HL-60 (cell line): ENCODE measurements at places on chromosomes 7 and 10.
A peak's percentile ranks its signal among the peaks of the same experiment; 100 is the strongest.

DNA sequence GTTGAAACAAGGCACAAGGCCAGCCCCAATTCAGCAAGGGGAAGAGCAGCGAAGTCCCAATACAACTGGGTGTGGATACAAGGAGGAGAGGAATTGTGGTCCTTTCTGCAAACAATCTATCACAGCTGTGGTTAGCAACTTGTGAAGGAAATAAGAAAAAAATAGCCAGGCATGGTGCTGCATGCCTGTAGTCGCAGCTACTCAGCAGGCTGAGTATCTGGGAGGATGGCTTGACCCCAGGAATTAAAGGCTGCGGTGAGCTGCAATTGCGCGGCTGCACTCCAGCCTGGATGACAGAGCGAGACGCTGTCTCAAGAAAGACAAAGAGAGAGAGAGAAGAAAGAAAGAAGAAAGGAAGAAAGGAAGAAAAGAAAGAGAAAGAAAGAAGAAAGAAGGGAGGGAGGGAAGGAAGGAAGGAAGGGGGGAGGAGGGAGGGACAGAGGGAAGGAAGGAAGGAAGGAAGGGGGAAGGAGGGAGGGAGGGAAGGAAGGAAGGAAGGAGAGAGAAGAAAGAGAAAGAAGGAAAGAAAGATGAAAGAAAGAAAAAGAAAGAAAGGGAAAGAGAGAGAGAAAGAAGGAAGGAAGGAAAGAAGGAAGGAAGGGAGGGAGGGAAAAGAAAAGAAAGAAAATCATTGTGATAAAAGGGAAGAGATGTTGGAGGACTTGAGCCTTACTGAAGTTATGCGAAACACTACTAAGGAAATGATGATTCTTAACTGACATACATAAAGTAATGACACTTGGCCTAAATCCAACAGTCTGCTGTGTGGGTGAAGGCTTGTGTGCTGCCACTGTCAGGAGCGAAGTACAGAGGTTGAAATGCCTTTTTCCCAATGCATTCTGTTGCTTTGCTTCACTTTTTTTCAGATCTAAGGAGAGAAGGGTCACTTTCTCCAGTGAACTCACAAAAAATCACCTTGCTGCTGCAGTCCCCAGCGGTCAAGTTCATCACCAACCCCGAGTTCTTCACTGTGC is 117.0 kb upstream of the STK17A start:
- DNase-seq: no peak

DNA sequence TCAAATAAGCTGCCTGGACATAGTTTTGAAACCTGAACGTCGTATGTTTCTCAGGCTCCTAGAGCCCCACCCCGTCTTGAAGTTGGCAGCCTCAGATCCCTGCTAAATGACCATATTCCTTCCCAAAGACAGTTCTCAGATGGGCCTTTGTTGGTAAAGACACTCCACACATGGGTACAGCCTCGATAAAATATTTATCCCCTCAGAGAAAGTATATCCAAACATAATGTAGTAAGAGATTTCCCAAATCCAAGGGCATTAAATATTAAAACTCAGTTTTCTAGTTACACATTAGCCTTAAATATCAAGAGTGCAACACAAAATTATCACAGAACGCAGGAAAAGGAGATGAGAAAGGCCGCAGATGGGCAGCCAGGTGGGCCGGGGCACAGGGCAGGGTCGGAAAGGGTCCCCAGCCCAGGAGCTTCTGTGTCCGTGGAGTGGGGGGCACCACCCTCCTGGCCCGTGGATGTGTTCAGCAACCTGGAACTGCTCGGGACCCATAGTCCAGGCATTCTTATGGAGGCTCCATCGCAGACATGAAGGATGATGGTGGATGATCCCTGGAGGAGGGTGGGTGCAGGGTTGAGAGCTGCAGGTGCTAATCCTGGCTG is 1.5 kb upstream of the CFAP46 start:
- no peak for DNase-seq

DNA sequence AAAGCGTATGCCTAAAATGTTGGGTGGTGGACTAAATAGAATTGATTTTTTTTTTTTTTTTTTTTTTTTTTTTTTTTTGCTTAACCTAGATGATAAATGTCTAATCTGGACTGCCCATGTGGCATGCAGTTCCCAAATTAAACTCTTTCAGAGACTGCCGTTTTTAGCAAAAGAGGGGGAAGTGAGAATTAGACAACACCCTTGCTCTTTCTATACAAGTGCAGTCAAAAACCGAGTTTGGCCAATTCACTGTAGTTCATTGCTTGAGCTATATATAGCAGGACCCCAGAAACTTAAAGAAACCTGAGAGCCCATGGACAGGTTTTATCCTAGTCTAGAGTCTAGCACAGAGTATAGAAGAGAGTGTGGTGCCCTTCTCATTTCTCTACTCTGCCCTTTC is 141.9 kb downstream of the GRM3 start:
- DNase-seq: no peak

- peak; percentile 83 for DNase-seq
These were observed 702 bp upstream of the KAZALD1 start for GRCh38 chr10:101060951-101061623.

- no peak for DNase-seq
These were observed 214.2 kb upstream of the ADO start for GRCh38 chr10:62590306-62590705.

DNA sequence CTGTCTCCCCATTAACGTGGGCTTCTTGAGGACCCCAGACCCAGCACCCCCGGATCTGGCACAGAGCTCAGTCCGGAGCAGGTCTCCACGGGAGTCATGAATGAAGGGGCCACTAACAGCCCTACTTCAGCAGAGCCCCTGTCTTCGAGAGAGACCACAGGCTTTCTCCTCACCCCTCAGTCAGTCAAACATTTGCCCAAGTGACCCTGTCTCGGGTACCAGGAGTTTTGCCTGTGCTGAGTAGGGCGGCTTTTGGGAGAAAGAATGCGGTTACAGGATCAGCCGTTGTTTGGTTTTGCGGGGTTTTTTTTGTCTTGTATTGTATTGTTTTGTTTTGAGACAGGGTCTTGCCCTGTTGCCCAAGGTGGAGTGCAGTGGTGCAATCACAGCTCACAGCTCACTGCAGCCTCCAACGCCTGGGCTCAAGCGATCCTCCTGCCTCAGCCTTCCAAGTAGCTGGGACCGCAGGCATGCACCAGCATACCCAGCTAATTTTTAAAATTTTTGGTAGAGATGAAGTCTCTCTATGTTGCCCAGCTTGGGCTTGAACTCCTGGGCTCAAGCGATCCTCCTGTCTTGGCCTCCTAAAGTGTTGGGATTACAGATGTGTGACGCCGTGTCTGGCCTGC is 16.5 kb downstream of the ADAP1 start:
- DNase-seq: no peak

- no peak for DNase-seq
These were observed 135.9 kb downstream of the ADARB2 start for GRCh38 chr10:1601406-1601805.

DNA sequence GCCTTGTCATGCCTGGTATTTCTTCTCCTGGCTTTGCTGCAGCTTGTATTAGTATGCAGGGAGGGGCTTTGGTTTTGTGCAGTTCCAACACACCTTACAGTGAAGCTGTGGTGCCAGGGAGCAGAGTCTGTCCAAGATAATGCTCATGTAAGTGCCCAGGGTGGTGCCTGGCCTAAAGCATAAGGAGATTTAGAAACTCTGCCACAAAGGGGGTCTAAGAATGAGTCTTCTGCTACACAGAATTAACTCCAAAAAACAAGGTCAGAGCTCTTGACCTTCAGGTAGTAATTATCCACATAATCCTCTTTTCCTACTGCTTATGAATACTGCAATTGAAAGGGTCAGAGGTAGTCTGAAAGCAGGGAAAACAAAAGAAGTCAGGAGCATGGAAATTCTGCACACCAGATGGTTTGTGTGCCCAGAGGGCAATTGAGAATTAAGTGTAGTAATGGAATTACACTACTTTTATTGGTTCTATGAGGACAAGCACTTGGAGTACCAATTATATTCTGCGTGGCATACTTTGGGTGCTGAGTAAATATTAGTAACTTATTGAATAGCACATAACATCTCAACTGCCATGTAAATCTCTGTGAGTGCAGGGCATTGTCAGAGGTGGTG is 121.5 kb downstream of the KAT6B start:
- no peak for DNase-seq

GRCh38 chr10:33032654-33033151 is 74.7 kb upstream of the ITGB1 start:
- no peak for DNase-seq

DNA sequence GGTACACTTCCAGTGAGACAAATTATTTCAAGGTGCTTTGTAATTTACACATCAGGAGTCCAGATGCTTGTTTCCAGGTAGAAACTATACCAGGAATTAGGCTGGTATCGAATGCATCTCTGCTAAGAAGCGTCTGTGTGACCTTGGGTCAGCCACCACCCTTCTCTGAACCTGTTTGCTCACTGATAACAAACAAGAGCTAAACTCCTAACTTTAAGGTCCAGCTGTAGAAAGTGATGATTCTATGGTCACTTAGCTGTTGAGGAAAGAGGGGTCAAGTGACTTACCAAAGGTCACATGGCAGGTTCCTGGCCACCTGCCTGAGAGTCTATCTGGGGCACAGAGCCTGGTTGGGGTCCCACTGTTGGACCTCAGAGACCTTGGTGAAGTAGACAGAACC is 95.4 kb downstream of the HIF1AN start:
- no peak for DNase-seq

DNA sequence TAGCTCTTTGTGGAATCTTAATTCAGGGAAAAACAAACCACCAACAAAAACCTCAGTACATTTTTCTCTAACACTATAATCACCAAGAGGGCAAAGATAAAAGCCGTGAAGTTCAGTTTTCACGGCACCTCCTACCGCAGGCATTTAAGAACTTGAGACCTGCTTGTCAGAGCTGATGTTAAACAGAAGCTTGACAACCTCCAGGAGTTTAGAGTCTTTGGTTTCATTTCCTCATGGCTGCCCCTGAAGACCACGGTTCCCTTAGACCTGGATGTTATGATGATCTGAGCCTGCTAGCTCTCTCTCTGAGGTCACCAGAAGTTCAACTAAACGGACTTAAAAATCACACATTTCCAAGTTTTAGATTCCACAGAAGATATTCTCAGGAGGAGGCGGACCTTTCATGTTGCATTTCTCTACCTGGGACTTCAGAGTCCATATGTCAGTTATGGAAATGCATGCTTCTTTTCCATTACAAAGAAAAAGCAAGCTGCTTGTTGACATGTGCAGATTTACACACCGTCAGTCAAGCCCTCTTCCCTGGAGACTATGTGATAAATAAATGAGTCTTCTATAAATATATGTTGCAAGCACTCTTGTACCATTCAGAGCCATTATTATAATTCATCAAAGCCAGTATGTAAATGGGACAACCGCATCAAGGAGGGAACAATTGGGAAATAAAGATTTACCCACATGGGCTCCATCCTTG is 258.0 kb downstream of the GFRA1 start:
- no peak for DNase-seq

DNA sequence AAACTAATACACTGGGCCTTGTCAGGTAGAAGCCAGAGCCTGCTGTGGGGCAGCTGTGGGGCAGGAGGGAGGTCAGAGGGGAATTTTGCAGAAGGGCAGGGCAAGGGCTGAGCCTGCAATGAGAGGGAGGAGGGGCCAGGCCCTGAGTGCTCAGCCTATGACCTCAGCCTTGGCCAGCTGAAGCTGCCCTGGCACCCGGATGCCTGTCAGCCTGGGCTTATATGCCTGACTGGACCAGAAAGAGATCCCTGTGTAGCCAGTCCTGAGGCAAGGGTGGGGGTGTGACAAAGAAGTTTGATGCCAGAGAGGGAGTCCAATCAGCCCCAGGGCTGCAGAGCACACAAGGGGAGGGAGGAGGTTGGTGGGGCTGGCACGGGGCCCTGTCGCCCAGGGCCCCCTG is 22.3 kb upstream of the PRRT4 start:
- no peak for DNase-seq

DNA sequence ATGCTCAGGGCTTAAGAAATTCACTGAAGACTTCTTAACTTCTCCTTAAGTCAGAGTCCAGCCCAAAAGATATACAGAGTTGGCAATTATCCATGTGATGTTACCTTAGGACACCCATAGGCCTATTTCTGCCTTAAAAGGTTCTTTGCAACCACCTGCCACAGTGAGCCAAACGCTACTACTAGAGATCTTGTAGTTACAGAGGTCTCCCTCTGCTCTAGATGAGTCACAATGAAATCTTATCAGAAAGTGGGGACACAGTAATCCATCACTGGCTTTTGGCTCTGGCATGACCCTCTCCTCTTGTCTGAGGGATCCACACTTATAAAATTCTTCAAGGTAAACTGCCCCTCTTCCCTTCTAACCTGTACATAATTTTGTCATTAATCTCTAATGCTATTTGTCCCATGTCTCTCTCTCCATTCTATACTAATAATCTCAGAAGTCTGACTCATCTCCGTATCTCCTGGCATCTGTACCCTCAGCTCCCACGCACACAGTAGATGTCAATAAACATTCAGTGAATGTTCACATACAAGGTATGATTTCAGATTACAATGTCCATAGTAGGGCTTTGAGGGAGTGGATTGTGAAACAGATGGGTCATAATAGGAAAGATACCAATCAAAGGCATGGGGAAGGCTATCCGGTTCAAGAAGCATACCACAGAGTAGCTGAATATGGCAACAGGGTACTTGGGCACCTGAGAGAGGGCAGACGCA is 112.1 kb downstream of the SGMS1 start:
- DNase-seq: no peak

DNA sequence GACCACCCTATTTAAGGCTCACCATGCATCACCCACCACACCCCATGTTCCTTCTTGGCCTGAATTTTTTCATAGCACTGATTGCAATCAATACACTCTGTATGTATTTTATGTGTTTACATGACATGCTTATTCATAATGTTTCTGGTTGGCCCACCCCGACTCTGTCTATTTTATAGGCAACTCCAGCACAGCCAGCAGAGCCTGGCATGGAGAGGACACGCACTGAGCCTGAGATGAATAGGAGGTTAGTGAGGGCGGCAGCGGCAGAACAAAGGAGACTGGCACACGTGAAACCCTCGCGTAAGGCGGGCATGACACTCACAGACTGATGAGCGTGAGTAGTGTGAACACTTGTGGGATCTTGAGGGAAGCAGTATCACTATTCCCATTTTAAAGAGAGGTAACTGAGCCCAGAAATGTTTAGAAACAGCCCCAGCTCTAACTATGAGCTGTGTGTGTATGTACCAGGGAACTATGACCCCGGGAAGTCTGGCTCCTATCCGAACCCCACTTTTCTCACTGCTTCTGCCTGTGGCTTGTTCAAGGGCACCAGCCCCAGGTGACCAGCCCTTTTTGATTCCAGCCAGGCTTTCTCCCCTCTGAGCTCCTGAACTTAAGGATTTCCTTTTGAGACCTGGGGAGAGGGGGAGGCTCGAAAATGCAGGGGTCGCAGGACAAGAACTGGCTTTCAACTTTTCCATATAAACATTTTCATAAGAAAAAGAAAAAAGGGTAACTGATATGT is 113.3 kb downstream of the ARHGAP22 start:
- DNase-seq: no peak
